ENCODE measurements at places on chromosomes 5 and 9. TPM values are rescaled to one million over a fixed set of nuclear protein-coding genes. Genes with fewer than 3 reads are reported as not detected.

- peaks cover 83% of the 10 kb centered on the region for H3K4me1 ChIP-seq
- peak overlapping the region; percentile 38 for H3K4me3 ChIP-seq
- DNase-seq: peak; percentile 48
- H3K27me3 ChIP-seq: no peaks in the 10 kb centered on the region
Observed at GRCh38 chr5:142827934-142828576, 57.9 kb downstream of the ARHGAP26 start.

The KCNN2 gene
- 0.07 TPM for total RNA-seq

GRCh38 chr9:34443533-34443932, 14.8 kb downstream of the FAM219A start:
- H3K27me3 ChIP-seq: no peaks in the 10 kb centered on the region
- peaks cover 7% of the 10 kb centered on the region for H3K4me1 ChIP-seq
- no peak for DNase-seq
- no peaks in the 10 kb centered on the region for H3K36me3 ChIP-seq
- H3K4me3 ChIP-seq: no peak overlapping the region

DNA sequence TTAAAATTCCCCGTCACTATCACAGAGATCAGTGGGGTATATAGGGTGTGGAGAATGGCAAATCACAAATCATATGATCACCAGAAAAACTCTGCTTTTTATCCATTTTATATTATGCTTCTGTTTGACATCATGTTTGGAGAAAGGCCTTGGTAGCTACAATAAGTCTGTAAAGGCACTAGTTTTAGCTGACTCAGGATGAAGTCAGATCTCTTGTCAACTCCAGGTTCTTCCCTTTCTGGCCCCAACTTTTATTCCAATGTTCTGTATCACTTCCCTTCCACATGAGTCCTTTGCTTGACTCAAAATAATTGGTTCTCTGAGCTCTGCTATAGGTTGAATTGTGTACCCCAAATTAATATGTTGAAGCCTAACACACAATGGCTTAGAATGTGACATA, 484.9 kb downstream of the PTPRD start:
- H3K4me3 ChIP-seq: no peak overlapping the region
- DNase-seq: peak; percentile 4
- H3K4me1 ChIP-seq: no peaks in the 10 kb centered on the region

The LCN2 gene
- 154 TPM for total RNA-seq

The SLC45A2 gene
- not detected for total RNA-seq

- peaks cover 42% of the 10 kb centered on the region for H3K4me1 ChIP-seq
- H3K4me3 ChIP-seq: peak overlapping the region; percentile 90
- H3K27ac ChIP-seq: peak overlapping the region; percentile 63
- H3K36me3 ChIP-seq: peaks cover 3% of the 10 kb centered on the region
- no peaks in the 10 kb centered on the region for H3K27me3 ChIP-seq
Observed at GRCh38 chr9:35728041-35728971, 3.7 kb downstream of the TLN1 start.

- DNase-seq: peak; percentile 7
- no peak overlapping the region for H3K27ac ChIP-seq
- H3K4me1 ChIP-seq: no peaks in the 10 kb centered on the region
Observed at GRCh38 chr5:44294516-44294915, 94.7 kb downstream of the FGF10 start.

The CCNH gene
- 121 TPM for total RNA-seq
